ENCODE measurements at places on chromosomes 11 and 22. TPM values are rescaled to one million over a fixed set of nuclear protein-coding genes. Genes with fewer than 3 reads are reported as not detected.
A peak's percentile ranks its signal among the peaks of the same experiment; 100 is the strongest.

- DNase-seq = no peak
Observed at GRCh38 chr11:113907152-113907551, 2.6 kb downstream of the HTR3B start.

GRCh38 chr11:72430741-72431570 lies 3.4 kb downstream of the CLPB start:
- peak; percentile 45 for DNase-seq

DNA sequence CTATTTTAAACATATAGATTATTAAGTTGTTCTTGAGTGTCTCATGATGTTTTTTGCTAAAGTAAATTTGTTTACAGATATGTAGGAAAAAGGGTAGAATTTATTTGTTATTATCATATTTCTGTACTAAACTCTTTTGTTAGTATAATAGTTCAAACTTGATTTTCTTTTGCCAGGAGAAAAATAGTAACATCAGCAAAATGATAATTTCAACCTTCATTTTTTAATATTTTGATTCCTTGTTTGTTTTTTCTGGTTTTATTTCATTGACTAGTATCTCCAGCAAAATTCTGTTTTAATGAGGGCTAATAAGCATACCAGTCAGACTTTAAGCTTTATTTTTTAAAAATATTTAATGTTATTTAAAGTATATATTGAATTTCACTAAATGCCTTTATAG lies 4.0 kb downstream of the OR1S1 start:
- DNase-seq = no peak

GRCh38 chr22:44331881-44332714 lies 19.3 kb upstream of the SHISAL1 start:
- no peak for DNase-seq

GRCh38 chr11:100557830-100558611 lies 129.1 kb upstream of the ARHGAP42 start:
- DNase-seq = no peak

- peak; percentile 24 for DNase-seq
Observed at GRCh38 chr11:117597071-117597470, 199.9 kb downstream of the DSCAML1 start.

DNA sequence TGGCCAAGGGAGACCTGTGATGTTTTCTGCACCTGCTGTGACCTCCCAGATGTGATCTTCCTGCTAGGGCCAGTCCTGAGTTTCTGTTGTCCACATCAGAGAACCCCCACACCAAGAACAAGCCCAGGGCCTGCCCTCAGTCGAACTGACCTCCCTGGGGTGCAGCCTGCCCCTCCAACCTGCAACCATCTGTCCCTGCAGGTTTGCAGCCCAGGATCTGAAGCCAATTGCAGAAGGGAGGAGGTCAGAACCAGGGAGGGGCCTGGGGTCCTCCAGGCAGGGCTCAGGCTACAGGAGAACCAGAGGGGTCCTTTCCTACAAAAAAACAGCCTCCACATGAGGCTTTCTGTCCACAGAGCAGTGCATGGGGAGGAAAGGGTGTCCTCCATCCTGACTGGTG lies 807 bp downstream of the TRIM3 start:
- DNase-seq = no peak

DNA sequence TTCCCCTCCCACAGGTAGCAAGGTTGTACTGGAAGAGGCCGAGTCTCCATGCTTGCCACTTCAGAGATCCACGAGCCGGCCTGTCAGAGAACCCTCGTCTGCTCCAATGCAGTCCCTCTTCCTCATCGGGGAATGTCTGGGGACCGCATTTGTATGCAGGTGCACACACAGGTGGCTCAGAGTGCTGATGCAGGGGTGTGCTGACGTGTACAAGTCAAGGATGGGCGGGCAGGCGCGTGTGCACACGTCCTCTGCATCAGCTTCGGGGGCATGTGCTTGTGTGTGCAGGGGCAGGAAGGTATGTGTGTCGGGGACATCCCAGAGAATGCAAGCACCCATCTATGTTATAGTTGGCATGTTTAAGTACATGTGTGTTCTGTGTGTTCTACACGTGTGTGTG lies 49.4 kb downstream of the ELFN2 start:
- no peak for DNase-seq

DNA sequence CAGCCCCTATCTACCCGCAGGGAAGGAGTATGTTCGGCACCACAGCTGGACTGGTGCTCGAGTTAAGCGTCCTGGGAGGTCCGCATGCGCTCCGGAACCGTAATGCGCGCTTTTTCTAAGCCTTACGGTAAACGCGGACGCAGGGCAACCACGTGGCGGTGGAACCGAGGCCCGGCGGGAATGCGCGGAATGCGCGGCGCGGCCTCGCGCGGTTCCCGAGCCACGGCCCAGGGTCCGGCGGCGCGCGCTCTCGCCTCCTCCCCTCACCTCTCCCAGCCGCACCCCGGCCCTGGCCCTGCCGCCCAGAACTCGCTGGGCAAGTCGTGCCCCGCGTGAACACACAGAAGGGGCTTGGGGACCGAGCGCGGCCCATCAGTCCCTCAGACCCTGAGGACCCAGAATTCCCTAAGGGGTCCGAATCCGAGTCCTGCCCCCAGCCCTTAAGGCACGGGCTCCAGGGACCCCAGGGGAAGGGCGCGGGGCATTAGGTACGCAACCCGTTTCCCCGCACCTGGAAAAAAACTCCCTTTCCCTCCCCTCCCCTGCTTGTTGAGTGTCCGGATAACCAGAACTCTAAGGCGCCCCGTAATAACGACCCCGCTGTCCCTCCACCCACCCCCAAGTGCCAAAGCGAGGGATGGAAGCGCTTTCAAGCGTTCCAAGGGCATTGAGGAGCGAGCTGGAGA lies 4.3 kb upstream of the CCND1 start:
- DNase-seq = no peak

The LMO2 gene
- polyA plus RNA-seq = 0.16 TPM

The CRYBB1 gene
- not detected for polyA plus RNA-seq

The GNG3 gene
- not detected for polyA plus RNA-seq

The DDX25 gene
- not detected for polyA plus RNA-seq

The TUBA8 gene
- 1.0 TPM for polyA plus RNA-seq
